Hepatocyte (in vitro differentiated cells): ENCODE measurements at places on chromosomes 7 and 10. TPM values are rescaled to one million over a fixed set of nuclear protein-coding genes. Genes with fewer than 3 reads are reported as not detected.

CYP3A4 gene
- 29.8 and 43.4 TPM in 2 replicates for total RNA-seq

ENO4 gene
- total RNA-seq: 0.28 and 0.43 TPM in 2 replicates

GRM3 gene
- 0.03 TPM in 1 of 2 replicates, not detected in the other for total RNA-seq

RPS24 gene
- total RNA-seq: 2,225 and 2,372 TPM in 2 replicates

PRPS1L1 gene
- not detected in 2 replicates for total RNA-seq

LLCFC1 gene
- not detected in 2 replicates for total RNA-seq

ANKRD22 gene
- 2.1 and 4.2 TPM in 2 replicates for total RNA-seq

SMKR1 gene
- total RNA-seq: 0.88 TPM in 1 of 2 replicates, not detected in the other

CYP2C19 gene
- total RNA-seq: 44.6 and 46.4 TPM in 2 replicates

SEC31B gene
- total RNA-seq: 2.3 and 5.4 TPM in 2 replicates

CALY gene
- 2.3 TPM in 1 of 2 replicates, not detected in the other for total RNA-seq

FBXO24 gene
- total RNA-seq: 1.1 and 1.4 TPM in 2 replicates

PSMG3 gene
- total RNA-seq: 27.5 and 42.7 TPM in 2 replicates

INHBA gene
- 8.2 and 10.8 TPM in 2 replicates for total RNA-seq

FAM131B gene
- 1.9 and 2.5 TPM in 2 replicates for total RNA-seq

COL17A1 gene
- total RNA-seq: 5.7 and 7.5 TPM in 2 replicates

SPDYE5 gene
- not detected in 2 replicates for total RNA-seq

ZNF488 gene
- 1.2 and 2.0 TPM in 2 replicates for total RNA-seq

PTN gene
- 63.5 and 66.9 TPM in 2 replicates for total RNA-seq

SPDYE16 gene
- 0.03 TPM in 1 of 2 replicates, not detected in the other for total RNA-seq

AGMO gene
- total RNA-seq: 7.3 and 8.0 TPM in 2 replicates

SLC12A9 gene
- 15.4 and 21.3 TPM in 2 replicates for total RNA-seq

SLC26A3 gene
- total RNA-seq: 14.2 and 18.1 TPM in 2 replicates

EXOC6 gene
- total RNA-seq: 11.7 and 16.0 TPM in 2 replicates

ARPC1B gene
- total RNA-seq: 139 and 153 TPM in 2 replicates

DCLRE1A gene
- 7.5 and 7.7 TPM in 2 replicates for total RNA-seq

AGAP5 gene
- 3.6 and 5.5 TPM in 2 replicates for total RNA-seq

C10orf53 gene
- total RNA-seq: not detected in 2 replicates

SFTPA1 gene
- total RNA-seq: not detected in 2 replicates

HOXA2 gene
- 0.36 TPM in 1 of 2 replicates, not detected in the other for total RNA-seq

LIPN gene
- total RNA-seq: 0.17 TPM in 1 of 2 replicates, not detected in the other

CNPY1 gene
- not detected in 2 replicates for total RNA-seq

ZFAND2A gene
- total RNA-seq: 29.4 and 35.4 TPM in 2 replicates

COBL gene
- 17.9 and 20.5 TPM in 2 replicates for total RNA-seq

DENND2A gene
- 5.9 and 6.7 TPM in 2 replicates for total RNA-seq

VIM gene
- total RNA-seq: 833 and 1,051 TPM in 2 replicates

AKR1C1 gene
- total RNA-seq: 175 and 179 TPM in 2 replicates

HGF gene
- total RNA-seq: 29.7 and 33.2 TPM in 2 replicates

PSMA2 gene
- 117 and 118 TPM in 2 replicates for total RNA-seq

CASTOR2 gene
- total RNA-seq: 19.5 and 19.9 TPM in 2 replicates

C10orf143 gene
- total RNA-seq: 0.50 and 2.5 TPM in 2 replicates

ACHE gene
- total RNA-seq: 3.2 and 4.6 TPM in 2 replicates

ITIH2 gene
- total RNA-seq: 181 and 194 TPM in 2 replicates

PVRIG gene
- not detected in 2 replicates for total RNA-seq

FAM25C gene
- not detected in 2 replicates for total RNA-seq

OPN1SW gene
- not detected in 2 replicates for total RNA-seq

NUPR2 gene
- not detected in 2 replicates for total RNA-seq

PTPRE gene
- 4.1 and 10.1 TPM in 2 replicates for total RNA-seq

LRRC4 gene
- 15.1 TPM in 2 replicates for total RNA-seq

CYP2W1 gene
- 20.3 and 31.1 TPM in 2 replicates for total RNA-seq

TMEM270 gene
- 1.1 TPM in 1 of 2 replicates, not detected in the other for total RNA-seq

COX19 gene
- 9.9 and 11.6 TPM in 2 replicates for total RNA-seq

TAS2R41 gene
- total RNA-seq: not detected in 2 replicates

SPRN gene
- total RNA-seq: 0.28 and 0.97 TPM in 2 replicates

ENTPD1 gene
- 6.2 and 8.9 TPM in 2 replicates for total RNA-seq

TACR2 gene
- total RNA-seq: 0.07 TPM in 1 of 2 replicates, not detected in the other
